ENCODE measurements at places on chromosomes 7 and 10.

- H3K27ac ChIP-seq = no peak overlapping the region
- H3K27me3 ChIP-seq = peaks cover 17% of the 10 kb centered on the region
- H3K4me1 ChIP-seq = peaks cover 3% of the 10 kb centered on the region
- DNase-seq = no peak
- H3K4me3 ChIP-seq = no peak overlapping the region
Measured at GRCh38 chr10:91592266-91592975, 40.5 kb downstream of the PPP1R3C start.

GRCh38 chr7:15889507-15889906, 203.0 kb upstream of the MEOX2 start:
- no peaks in the 10 kb centered on the region for H3K36me3 ChIP-seq
- DNase-seq = no peak
- no peak overlapping the region for H3K27ac ChIP-seq
- H3K4me1 ChIP-seq = no peaks in the 10 kb centered on the region

GRCh38 chr10:6542999-6543430, 37.1 kb downstream of the PRKCQ start:
- H3K4me3 ChIP-seq = peak overlapping the region; percentile 77
- peaks cover 38% of the 10 kb centered on the region for H3K36me3 ChIP-seq
- H3K4me1 ChIP-seq = peaks cover 81% of the 10 kb centered on the region
- no peaks in the 10 kb centered on the region for H3K27me3 ChIP-seq
- peak overlapping the region; percentile 100 for H3K27ac ChIP-seq

- H3K36me3 ChIP-seq = no peaks in the 10 kb centered on the region
- no peak overlapping the region for H3K4me3 ChIP-seq
- no peak overlapping the region for H3K27ac ChIP-seq
- DNase-seq = no peak
Measured at GRCh38 chr7:18820981-18821380, 296.5 kb downstream of the TWIST1 start.

DNA sequence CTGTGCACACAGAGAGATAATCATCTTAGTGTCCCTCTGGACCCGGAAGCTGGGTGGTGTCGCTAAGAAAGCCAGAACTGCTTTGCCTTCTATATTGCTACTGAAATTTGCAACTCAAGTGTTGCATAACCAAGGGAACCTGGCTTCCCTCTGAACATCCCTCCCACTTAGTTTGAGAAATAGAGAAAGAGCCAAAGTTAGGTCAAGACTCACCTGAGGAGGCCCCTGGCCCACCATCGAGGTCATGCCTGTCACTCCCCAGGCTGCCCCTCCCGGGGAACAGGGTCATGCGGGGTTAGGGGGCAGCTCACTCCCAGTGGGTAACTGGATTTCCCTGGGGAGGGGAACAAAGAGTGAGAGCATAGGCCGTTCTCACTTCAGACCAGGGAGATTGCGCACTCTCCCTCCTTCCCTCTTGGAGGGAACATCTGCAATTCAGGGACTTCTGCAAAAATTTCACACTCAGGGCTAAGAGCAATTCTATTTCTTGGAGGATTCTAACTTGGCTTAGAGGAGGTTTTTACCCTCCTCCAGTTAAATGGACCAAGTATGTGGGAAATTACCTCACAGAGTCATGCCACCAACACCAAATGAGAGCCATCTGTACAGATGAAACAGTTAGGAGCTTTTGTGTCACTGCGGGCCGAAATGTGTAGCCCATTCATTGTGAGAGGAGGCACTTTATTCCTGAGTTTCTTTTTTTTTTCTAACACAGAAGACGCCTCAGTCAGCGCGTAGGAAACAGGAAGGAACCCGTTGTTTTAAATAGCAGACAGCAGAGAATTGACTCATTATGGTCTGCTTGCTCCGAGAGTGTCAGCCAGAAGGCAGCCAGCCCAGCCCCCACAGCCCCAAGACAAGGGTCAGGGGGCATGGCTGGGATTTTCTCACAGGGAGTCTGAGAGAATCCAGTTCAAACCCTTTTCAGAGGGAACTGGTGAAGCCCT, 221.3 kb downstream of the ARHGAP12 start:
- H3K4me3 ChIP-seq = no peak overlapping the region
- peaks cover 8% of the 10 kb centered on the region for H3K36me3 ChIP-seq
- peak overlapping the region; percentile 79 for H3K27ac ChIP-seq
- peaks cover 3% of the 10 kb centered on the region for H3K27me3 ChIP-seq
- peaks cover 21% of the 10 kb centered on the region for H3K4me1 ChIP-seq

DNA sequence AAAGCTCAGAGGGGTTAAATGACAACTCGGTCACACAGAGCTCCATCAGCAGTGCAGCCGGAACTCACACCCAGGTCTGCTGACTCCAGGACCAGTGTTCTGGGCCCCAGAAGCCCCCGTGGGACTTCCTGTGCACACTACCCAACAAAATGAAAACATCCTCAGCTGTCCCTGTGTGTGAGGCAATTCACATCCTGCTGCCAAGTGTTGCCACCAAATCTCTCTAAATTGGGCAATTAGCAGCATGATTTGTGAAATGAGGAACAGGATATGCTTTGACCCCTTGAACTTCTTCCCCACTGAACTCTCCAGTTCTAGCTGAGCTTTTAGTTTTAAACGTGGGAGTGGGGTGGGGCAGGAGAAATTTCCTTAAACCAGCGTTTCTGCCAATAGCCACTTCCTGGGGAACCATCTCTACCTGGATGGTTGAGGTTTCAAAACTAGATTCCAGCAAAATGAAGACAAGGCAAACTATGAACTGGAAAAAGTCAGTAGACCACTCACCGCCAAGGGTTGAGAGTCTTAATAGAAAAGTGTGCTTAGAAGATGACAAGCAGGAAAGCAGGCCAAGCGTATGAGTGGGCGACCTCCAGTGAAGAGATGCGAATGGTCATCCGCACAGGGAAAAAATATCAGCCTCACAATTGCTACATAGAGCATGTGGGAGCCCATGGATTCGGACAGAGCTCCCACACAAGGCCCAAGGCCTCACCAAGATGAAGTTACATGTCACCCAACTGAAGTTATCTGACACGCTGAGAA, 51.9 kb upstream of the CHST15 start:
- H3K27me3 ChIP-seq = peaks cover 14% of the 10 kb centered on the region
- H3K27ac ChIP-seq = no peak overlapping the region
- no peaks in the 10 kb centered on the region for H3K36me3 ChIP-seq

DNA sequence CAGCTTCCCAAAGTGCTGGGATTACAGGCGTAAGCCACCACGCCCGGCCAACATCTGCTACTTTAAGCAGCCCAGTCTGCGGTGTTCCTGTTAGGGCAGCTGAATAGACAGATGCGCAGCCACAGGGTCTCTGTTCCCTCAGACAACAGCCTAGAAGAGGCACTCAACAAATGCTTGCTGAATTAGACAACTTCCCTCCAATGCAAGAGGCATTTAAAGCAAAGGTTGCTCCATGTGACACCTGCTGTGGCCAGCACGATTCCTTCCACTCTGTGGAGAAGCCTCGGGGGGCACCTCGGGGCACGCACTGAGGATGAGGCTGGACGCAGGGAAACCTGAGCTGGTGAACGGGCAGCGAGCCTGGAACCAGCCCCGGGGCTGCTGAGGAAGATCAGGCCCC, 237.8 kb downstream of the MAD1L1 start:
- no peaks in the 10 kb centered on the region for H3K36me3 ChIP-seq
- no peak for DNase-seq
- no peaks in the 10 kb centered on the region for H3K27me3 ChIP-seq
- no peaks in the 10 kb centered on the region for H3K4me1 ChIP-seq
- no peak overlapping the region for H3K4me3 ChIP-seq
- no peak overlapping the region for H3K27ac ChIP-seq

- peak overlapping the region; percentile 93 for H3K27ac ChIP-seq
- H3K27me3 ChIP-seq = no peaks in the 10 kb centered on the region
- peak; percentile 34 for DNase-seq
Measured at GRCh38 chr7:148915211-148915610, 31.1 kb upstream of the EZH2 start.

GRCh38 chr7:2698581-2699288, 10.7 kb downstream of the AMZ1 start:
- no peaks in the 10 kb centered on the region for H3K36me3 ChIP-seq
- peak; percentile 84 for DNase-seq
- peak overlapping the region; percentile 57 for H3K4me3 ChIP-seq
- peak overlapping the region; percentile 87 for H3K27ac ChIP-seq
- H3K27me3 ChIP-seq = peaks cover 62% of the 10 kb centered on the region
- H3K4me1 ChIP-seq = peaks cover 35% of the 10 kb centered on the region

DNA sequence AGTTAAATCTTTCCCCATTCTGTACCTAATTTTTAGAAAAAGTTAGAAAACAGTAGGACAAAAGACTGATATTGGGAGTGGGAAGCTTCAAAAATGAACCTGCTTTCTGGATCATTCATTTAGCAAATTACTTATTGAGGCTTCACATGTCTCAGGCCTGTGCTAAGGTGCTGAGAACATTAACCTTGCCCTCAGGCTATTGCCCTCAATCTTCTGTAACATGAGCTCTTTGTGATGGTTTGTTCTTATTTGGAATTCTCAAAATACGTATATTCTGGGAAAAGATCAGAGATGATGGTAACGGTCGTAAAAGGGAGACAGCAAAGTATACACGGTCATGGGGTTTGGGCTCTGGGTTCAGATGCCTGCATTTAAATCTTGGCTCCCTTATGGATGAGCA, 39.5 kb upstream of the PRKG1 start:
- no peak for DNase-seq
- no peaks in the 10 kb centered on the region for H3K36me3 ChIP-seq
- no peaks in the 10 kb centered on the region for H3K4me1 ChIP-seq
- no peak overlapping the region for H3K4me3 ChIP-seq
- no peak overlapping the region for H3K27ac ChIP-seq

DNA sequence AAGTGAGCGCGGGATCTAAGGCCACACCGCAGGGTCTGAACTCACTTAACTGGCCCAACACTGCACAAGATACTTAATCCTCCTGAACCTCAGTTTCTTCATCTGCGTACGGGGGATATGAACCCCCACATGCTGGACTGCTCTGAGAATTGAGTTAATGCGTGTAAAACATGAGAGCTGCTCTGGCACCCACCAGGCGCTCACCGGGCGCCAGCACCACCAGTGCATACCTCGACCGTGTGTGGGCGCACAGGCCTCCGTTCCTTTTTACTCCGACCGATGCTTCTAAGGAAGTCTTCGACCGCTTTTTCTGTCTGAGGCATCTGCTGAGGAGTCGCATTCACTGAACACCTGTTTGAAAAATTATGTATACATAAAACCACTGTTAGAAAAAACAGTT, 27.2 kb downstream of the PITRM1 start:
- H3K36me3 ChIP-seq = peaks cover 57% of the 10 kb centered on the region
- H3K4me3 ChIP-seq = no peak overlapping the region

GRCh38 chr7:87852306-87852705, 23.9 kb downstream of the SLC25A40 start:
- H3K27ac ChIP-seq = no peak overlapping the region
- H3K4me1 ChIP-seq = no peaks in the 10 kb centered on the region
- peaks cover 38% of the 10 kb centered on the region for H3K36me3 ChIP-seq
- no peak overlapping the region for H3K4me3 ChIP-seq
- no peak for DNase-seq

- H3K27ac ChIP-seq = no peak overlapping the region
- no peaks in the 10 kb centered on the region for H3K27me3 ChIP-seq
- no peak for DNase-seq
- H3K36me3 ChIP-seq = no peaks in the 10 kb centered on the region
Measured at GRCh38 chr10:75954486-75954885, 523.1 kb downstream of the LRMDA start.

DNA sequence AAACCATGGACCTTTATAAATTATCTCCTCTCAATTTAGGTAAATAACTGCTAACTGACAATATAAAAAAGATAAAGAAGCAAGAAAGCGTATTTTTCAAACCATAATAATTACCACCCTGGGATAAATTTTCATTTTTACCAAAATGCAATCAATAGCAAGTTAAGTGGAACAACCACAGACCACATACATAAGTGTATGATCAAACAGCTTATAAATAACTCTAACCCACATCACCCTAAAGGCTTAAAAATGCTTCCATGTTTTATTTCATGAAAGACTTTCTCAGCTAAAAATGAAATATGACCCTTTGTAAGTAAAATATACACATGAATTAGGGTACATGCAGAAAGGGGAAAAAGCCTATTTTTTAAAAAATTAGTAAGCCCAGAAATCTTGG, 156.5 kb downstream of the SGMS1 start:
- no peak overlapping the region for H3K27ac ChIP-seq
- no peak overlapping the region for H3K4me3 ChIP-seq
- H3K36me3 ChIP-seq = no peaks in the 10 kb centered on the region
- no peaks in the 10 kb centered on the region for H3K27me3 ChIP-seq
- peaks cover 24% of the 10 kb centered on the region for H3K4me1 ChIP-seq

GRCh38 chr7:64882341-64883112, 20.5 kb upstream of the ZNF273 start:
- H3K27ac ChIP-seq = no peak overlapping the region
- H3K4me3 ChIP-seq = peak overlapping the region; percentile 21
- no peaks in the 10 kb centered on the region for H3K36me3 ChIP-seq
- H3K4me1 ChIP-seq = peaks cover 3% of the 10 kb centered on the region
- peaks cover 69% of the 10 kb centered on the region for H3K27me3 ChIP-seq
- no peak for DNase-seq

GRCh38 chr7:48760528-48761265, 163.7 kb upstream of the CDC14C start:
- H3K4me3 ChIP-seq = no peak overlapping the region
- H3K36me3 ChIP-seq = no peaks in the 10 kb centered on the region
- no peaks in the 10 kb centered on the region for H3K27me3 ChIP-seq
- H3K27ac ChIP-seq = no peak overlapping the region
- DNase-seq = no peak

GRCh38 chr10:93856349-93857145, 37.2 kb upstream of the SLC35G1 start:
- DNase-seq = no peak
- no peaks in the 10 kb centered on the region for H3K36me3 ChIP-seq
- peaks cover 4% of the 10 kb centered on the region for H3K27me3 ChIP-seq
- H3K4me3 ChIP-seq = no peak overlapping the region
- no peak overlapping the region for H3K27ac ChIP-seq

DNA sequence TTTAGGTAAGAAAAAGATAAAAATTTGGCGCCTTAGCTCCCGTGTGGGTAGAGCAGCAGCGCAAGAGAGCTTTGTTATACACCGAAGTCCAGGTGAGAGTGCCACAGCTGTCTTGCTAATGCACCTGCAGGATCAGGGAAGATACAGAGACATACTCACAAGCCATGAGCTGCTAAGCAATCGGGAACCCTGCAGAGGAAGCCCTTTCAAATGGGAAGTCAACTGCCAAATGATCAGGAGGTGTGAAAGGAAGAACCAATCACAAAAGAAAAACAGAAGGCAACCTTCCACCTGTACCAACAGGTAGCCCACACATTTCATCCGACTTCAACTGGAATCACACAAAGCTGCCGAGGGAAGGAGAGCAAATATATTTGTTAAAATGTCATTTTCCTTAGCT, 610.5 kb upstream of the PFKP start:
- no peak for DNase-seq
- no peaks in the 10 kb centered on the region for H3K27me3 ChIP-seq
- no peaks in the 10 kb centered on the region for H3K4me1 ChIP-seq
- H3K4me3 ChIP-seq = no peak overlapping the region
- no peak overlapping the region for H3K27ac ChIP-seq

DNA sequence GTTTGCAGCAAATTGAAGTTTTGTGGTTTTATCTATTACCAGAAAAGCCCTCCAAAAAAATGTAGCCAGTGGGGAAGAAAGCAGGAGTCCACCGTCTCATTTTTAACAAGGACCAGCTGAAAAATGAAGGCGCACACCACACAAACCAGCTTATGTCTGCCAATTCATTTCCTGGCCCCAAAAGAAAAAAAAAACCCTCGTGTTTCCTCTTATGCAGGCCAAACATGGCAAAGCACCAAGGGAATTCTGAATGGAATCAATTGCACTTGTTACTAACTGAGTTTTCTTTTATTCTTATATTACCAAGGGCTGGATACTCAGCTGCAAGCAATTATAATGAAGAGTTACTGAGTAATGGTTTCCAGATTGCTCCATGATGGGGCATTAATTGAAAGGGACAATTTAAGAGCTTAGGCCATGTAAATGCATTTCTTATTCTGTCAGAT, 428.3 kb upstream of the NPVF start:
- H3K4me1 ChIP-seq = peaks cover 4% of the 10 kb centered on the region
- no peak overlapping the region for H3K4me3 ChIP-seq
- H3K36me3 ChIP-seq = no peaks in the 10 kb centered on the region
- no peak overlapping the region for H3K27ac ChIP-seq
